ENCODE measurements at places on chromosomes 12 and 14.

DNA sequence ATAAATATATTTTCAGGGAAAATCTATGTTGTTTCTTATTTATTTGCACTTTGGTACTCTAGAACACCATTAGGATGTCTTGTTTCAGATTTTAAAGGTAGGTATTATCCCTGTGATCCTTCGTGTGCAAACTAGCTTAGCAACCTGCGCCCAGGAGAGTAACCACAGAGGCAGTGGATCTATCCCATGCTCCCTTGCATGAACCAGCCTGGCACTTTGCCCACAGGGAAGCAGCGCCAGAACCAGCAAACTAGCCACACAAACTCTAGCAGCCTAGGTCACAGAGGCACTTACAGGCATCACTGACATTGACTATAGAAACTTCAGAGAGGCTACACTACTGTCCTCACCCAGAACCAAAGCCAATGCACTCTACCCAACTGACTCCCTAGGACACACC lies 76.1 kb downstream of the TSHR start:
- no peak for DNase-seq

DNA sequence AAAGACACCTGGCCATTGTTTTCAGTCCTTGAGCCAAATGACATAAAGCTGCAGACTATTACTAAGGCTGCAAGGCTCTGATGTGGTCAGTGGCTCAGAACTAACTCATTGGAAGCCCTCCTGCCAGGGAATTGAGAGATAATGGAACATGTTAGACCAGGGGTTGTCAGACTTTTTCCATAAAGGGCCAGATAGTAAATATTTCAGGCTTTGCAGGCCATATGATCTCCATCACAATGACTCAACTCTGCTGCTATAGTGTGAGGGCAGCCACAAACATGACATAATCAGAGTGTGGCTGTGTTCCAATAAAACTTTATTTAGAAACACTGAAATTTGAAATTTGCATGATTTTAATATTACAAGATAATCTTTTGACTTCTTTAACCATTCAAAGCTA lies 140.3 kb downstream of the TMEM30B start:
- peak; percentile 96 for DNase-seq

- no peak for DNase-seq
Measured at GRCh38 chr14:104590240-104590965, 10.8 kb downstream of the C14orf180 start.

DNA sequence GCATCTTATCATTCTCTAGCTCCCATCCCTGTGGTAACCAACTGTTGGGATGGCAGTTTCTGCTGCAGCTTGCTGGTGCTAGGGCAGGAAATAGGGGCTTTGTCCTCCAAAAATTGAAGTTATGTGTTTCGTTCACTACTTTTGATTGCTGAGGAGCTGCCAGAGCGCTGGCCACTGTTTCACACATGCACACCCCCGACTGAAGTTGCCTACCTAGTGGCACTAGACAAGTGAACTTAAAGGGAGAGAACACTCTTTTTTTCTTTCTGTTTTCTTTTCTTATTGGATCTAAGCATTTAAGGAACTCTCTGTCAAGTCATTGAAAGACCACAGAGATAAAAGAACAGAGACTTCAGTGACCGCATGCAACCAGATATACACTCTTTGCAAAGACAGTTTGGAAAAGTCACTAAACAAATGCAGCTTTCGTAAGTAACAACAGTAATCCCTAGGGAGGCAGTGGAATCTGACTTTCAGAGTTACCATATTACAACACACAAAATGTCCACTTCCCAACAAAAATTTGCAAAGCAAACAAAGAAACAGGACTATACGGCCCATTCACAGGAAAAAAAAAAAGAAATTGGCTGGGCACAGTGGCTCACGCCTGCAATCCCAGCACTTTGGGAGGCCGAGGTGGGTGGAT lies 12.0 kb downstream of the TFCP2 start:
- DNase-seq: peak; percentile 84

DNA sequence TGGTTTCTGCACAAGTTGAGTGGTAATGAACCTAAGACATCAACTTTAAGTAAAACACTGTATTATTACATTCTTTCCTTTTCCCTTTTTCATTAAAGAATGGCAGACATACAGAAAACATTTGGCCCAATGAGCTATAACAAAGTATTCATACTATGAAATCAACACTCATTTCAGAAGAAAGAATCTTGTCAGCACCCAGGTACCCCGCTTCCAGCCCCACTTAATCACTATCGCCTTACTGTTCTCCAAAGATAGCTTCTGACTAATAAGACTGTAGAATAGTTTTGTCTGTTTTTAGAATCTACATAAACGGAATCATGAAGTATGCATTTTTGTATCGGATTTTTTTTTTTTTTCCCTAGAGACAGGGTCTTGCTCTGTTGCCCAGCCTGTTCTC lies 9.5 kb downstream of the CNTN1 start:
- no peak for DNase-seq
